Activated CD4-positive, alpha-beta T cell treated with anti-CD3 and anti-CD28 coated beads for 24 hours (primary cell): ENCODE measurements at places on chromosomes 3 and 15.

- no peak for DNase-seq
These were observed 19.3 kb upstream of the ETV5 start for GRCh38 chr3:186128158-186128557.

- DNase-seq = no peak
These were observed 15.7 kb downstream of the C3orf52 start for GRCh38 chr3:112101916-112102315.

- no peak for DNase-seq
These were observed 31.4 kb upstream of the TIPARP start for GRCh38 chr3:156642750-156643728.

GRCh38 chr15:27670486-27671209, 428.5 kb downstream of the OCA2 start:
- DNase-seq = no peak

- DNase-seq = peak; percentile 4
These were observed 209.4 kb downstream of the CADPS start for GRCh38 chr3:62665627-62666437.

- no peak for DNase-seq
These were observed 44.8 kb upstream of the ATP2C1 start for GRCh38 chr3:130849091-130849552.

- no peak for DNase-seq
These were observed 59.1 kb upstream of the NEDD4 start for GRCh38 chr15:56052395-56053045.

DNA sequence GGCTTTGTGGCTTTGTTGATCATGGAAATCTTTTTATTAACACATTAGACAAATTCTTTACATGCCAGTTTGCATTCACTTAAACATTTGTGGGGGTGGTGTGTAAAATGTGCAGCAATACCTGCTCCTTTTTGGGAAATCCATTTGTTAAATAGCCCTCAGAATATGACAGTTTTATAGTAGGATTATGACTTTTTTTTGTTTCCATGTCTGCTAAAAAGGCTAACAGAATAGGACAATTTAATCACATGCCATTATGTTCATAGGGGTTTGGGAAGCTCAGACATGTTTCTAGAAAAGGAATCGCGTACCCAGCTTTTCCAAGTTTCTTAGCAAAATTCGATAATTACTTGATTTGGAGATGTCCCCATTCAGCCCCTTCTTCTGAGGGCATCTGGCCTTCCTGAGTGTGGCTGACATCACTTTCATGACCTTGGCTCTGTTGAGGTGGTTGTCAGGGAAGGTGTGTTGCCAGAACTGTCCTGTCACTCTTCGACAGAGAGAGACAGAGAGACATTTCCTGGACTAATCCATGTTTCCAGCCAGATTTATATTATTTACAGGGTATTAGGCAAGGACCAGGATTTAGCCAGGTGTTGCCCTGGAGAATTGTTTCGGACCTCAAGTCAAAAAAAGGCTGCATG, 126.4 kb downstream of the PTPRG start:
- no peak for DNase-seq
